Gastrocnemius medialis (tissue), 4 donors: ENCODE measurements at places on chromosomes 2 and 18. TPM values are rescaled to one million over a fixed set of nuclear protein-coding genes. Genes with fewer than 3 reads are reported as not detected.

DNA sequence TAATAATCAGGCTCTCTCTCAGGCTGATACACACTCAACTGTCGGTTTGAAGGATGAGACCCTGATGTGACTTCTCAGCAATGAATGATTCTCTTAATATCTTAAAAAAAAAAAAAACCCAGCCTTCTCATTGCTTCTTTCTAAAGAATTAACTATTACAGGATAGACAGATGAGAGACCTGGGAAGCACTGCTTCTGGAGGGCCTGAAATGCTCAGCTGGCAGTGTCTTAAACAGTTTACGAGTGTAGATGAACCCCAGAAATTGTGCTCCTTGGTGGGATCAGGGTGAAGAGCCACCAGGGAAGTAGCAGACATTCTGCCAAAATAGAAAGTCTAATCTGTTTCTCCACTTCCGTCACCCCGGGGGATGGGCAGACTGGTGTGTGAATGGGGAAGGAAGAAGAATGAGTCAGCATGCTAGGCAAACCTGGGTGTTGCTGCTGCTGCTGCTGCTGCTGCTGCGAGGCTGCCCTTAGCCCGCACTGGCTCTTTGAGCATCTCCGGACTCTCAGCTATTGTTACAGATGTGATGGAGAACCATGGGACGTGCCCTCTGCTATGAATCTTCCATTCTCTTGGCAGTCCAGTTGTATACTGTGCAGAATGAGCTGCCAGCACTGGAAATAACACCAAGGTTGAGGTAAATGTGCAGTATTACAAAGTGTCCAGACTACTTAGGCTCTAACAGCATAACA is 158.4 kb downstream of the SETBP1 start:
- peaks cover 58% of the 10 kb centered on the region for H3K4me1 ChIP-seq
- no peaks in the 10 kb centered on the region for H3K36me3 ChIP-seq
- no peaks in the 10 kb centered on the region for H3K27me3 ChIP-seq
- peak overlapping the region; percentile 48 for H3K27ac ChIP-seq

DNA sequence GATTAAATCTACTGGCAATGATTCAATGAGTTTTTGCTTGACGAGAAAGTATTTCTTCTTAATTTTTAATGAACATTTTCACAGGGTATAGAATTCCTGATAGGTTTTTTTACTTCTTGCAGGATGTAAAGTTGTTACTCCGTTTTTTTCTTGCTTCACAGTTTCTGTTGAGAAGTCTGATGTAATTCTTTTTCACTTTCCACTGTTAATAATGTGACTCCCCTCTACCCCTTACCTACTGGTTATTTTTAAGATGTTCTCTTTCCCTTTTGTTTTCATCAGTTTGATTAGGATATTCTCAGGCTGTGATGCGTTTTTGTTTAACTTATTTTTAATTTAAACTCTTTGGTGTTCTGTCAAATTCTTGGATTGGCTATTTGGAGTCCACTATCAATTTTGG is 933.9 kb upstream of the PIK3C3 start:
- H3K27me3 ChIP-seq, result no peaks in the 10 kb centered on the region
- H3K4me1 ChIP-seq, result no peaks in the 10 kb centered on the region
- H3K36me3 ChIP-seq, result no peaks in the 10 kb centered on the region
- DNase-seq, result no peak

The FHOD3 gene
- total RNA-seq, result 14.0 TPM

DNA sequence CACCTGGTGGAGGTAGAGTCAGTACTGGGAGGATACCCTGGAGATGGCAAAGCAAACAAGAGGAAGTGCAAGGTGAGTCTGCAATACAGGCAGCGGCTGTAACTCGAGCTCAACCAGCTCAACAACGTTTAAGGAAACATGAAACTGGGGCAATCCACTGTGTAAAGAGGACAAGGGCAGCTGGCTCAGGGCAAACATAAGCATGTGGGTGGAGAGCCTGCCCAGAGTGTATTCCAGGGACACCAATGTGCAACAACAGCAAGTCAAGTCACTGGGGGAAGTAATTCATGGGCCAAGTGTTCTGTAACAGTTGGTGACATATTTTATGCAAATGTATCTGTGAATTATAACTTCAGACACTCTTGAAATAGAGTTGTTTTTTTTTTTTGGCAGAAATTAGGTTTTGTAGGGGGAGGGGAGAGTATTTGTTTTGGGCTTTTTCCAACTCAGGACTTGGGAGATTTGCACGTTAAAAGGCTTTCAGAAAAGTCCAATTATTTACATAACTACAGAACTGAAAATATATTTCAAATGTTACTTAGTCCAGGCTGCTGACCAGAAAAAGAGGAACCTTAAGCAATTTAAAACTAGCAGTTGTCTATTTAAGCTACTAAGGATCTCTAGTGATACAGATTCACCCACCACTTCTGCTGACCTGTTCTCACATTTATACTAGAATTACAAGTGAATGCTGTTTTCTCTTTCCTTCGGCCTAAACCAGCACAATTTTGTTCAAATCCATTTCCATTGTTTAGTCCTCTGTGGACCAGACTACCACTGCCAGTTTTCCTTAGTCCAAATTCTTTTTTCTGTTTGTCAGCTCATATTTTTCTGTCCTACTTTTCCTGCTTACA is 18.6 kb downstream of the NRXN1 start:
- peak; percentile 52 for DNase-seq
- no peaks in the 10 kb centered on the region for H3K4me1 ChIP-seq
- no peak overlapping the region for H3K4me3 ChIP-seq

The DOCK10 gene
- total RNA-seq, result 1.5 TPM

GRCh38 chr2:64931246-64932115 is 57.7 kb upstream of the SLC1A4 start:
- no peaks in the 10 kb centered on the region for H3K27me3 ChIP-seq
- H3K4me3 ChIP-seq, result no peak overlapping the region
- peaks cover 18% of the 10 kb centered on the region for H3K4me1 ChIP-seq
- H3K27ac ChIP-seq, result peak overlapping the region; percentile 33
- DNase-seq, result no peak

- no peak overlapping the region for H3K4me3 ChIP-seq
- no peak for DNase-seq
- no peak overlapping the region for H3K27ac ChIP-seq
- peaks cover 30% of the 10 kb centered on the region for H3K4me1 ChIP-seq
These were observed 61.5 kb downstream of the PTPN4 start for GRCh38 chr2:119821266-119821665.

DNA sequence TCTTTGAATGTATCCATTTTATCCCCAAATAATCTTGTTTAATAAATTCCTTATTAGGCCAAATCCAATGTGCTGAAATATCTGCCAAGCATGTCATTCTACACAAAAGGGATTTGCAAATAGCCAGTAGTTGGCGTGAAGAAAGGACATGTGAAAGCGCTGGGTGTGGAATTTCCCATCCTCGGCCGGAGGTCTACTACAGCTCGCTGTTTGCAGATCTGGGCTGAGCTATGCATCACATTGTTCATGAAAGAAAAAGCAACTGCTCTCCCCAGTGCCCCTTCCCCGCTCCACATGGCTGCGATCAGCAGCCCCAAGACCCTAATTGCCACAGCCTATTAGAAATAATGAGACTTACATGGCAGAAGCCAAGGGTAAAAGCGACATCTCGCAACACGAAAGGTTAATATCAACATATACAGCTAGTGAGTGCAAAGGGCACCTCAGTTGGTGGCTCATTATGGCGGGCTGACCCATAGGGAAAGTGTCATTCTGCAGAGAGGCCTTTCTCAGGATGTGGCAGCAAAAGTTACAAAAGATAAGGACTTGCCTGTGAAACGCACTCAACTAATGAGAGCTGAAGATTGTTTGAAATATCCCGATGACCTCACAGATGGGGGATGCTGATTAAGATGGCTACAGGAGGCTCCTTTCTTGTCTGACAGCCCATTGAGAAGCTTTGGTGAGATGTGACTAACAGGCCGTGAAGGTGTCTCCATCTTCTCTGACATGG is 126.9 kb upstream of the CYP1B1 start:
- no peaks in the 10 kb centered on the region for H3K27me3 ChIP-seq
- no peaks in the 10 kb centered on the region for H3K36me3 ChIP-seq
- no peak overlapping the region for H3K27ac ChIP-seq

GRCh38 chr18:10421859-10422258 is 32.6 kb upstream of the APCDD1 start:
- no peaks in the 10 kb centered on the region for H3K27me3 ChIP-seq
- no peak overlapping the region for H3K27ac ChIP-seq
- no peak for DNase-seq
- no peaks in the 10 kb centered on the region for H3K4me1 ChIP-seq
- no peaks in the 10 kb centered on the region for H3K36me3 ChIP-seq
